ENCODE measurements at places on chromosomes 1 and 21. TPM values are rescaled to one million over a fixed set of nuclear protein-coding genes. Genes with fewer than 3 reads are reported as not detected.

GRCh38 chr21:44905728-44906090 is 15.0 kb downstream of the ITGB2 start:
- DNase-seq: peak; percentile 26

The LCE1E gene
- total RNA-seq: not detected

DNA sequence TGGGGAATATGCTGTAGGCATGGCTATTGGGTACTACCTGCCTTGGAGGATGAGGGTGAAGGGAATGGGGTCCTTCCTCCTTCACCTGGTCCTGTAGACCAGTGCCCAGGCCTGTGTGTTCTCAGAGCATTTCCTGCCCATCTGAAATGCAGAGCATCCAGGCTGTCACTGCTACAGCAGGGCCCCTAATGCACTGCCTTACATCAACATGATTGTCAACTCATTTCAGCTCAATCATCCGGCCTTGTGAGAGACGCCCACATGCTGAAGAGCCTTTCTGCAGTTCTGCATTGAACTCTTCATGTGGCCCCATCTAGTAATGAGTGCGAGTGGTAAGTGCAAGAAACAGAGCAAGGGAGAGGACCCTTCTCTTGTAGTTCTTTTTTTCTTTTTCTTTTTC is 39.8 kb upstream of the SRP9 start:
- DNase-seq: no peak

GRCh38 chr21:31236528-31236927 is 107.5 kb downstream of the TIAM1 start:
- no peak for DNase-seq

GRCh38 chr1:165623624-165624023 is 7.4 kb upstream of the MGST3 start:
- DNase-seq: no peak

GRCh38 chr1:231248778-231249177 is 7.8 kb downstream of the GNPAT start:
- no peak for DNase-seq

DNA sequence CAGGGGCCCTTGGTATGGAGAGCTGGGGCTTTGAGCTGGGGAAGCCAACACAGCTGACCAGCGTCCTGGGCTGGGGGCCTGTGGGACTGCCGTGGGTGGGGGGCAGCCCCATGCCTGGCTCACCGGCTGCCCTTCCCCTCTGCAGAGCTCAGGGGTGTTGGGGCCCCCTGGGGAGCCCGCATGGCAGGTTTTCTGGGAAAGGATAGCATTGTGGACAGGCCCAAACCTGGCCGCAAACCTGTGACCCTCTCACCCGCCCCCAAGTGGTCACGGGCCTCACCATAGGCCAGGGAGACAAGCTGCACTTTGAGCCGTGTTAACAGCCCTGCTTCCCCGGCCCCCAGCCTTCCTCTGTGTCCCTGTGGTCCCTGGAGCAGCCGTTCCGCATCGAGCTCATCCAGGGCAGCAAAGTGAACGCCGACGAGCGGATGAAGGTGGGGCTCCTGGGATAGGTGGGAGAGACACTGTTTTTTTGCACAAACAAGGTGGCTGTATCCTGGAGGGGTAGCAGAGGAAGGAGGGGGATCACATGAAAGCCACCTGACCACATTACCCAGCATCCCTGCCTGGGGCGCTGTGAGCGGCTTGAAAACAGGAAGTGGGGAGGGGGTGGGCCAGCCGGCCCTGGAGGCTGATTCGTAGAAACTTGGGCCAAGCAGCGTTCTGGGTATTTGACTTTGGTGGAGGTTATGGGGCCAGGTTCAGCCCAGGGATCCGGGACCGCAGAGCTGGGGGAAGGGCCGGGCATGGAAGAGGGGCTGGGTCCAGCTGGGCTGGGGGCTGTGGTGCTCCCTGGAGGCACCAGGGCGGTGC is 65.9 kb downstream of the PIK3CD start:
- DNase-seq: no peak

DNA sequence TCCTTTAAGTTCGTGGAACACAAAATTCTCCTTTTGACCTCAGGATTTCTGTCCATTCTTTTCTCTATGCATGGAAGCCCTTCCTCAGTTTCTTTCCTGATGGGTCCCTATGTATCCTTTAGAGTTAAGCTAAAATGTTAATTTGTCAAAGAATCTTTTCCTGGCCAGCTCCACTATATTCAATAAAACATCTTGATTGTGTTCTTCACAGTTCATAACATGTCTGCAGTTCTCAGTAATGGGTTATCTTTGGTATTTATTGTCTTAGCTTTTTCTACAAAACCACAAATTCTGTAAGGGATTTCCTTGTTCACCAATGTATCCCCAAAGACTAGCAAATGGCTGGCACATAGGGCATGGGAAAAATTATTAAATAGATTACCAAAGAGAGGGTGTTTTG is 998.5 kb downstream of the ADGRL2 start:
- no peak for DNase-seq

GRCh38 chr1:52599236-52599635 is 2.9 kb upstream of the GPX7 start:
- peak; percentile 88 for DNase-seq

The PADI2 gene
- total RNA-seq: 536 TPM

Data from myocyte (in vitro differentiated cells).